NCI-H446 treated with DMSO at 0.1 percent for 48 hours (cell line): ENCODE measurements at places on chromosomes 11 and 22.
A peak's percentile ranks its signal among the peaks of the same experiment; 100 is the strongest.

DNA sequence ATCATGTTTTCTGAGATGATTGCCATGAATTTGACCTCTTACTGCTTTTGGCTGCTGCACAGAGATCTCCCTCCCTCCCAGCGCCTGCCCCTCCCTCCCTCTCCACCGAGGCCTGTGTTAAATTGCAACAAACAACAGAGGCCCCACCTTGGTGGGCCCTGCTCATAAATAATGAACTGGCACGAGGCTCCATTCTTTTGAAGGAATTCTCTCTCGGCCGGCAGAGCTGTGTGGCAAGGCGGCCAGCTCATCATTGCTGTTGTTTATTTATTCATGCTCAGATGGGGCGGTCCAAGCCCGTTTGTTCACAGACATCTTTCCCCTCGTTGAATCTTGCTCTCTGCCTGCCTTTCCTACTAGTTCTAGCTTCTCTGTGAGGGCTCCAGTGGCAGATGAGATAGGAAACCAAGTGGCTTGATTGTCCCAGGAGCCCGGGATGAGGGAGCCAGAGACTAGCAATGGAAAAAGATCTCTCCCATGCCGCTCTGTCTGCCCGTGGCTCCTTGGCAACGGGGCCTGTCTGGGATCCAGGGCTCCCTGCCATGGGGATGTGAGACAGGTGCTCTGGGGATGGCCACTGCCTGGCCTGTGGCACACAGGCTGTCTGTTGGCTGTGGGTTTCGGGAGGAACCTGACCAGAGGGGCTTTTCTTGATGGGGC is 192.6 kb downstream of the DSCAML1 start:
- DNase-seq: peak; percentile 74

DNA sequence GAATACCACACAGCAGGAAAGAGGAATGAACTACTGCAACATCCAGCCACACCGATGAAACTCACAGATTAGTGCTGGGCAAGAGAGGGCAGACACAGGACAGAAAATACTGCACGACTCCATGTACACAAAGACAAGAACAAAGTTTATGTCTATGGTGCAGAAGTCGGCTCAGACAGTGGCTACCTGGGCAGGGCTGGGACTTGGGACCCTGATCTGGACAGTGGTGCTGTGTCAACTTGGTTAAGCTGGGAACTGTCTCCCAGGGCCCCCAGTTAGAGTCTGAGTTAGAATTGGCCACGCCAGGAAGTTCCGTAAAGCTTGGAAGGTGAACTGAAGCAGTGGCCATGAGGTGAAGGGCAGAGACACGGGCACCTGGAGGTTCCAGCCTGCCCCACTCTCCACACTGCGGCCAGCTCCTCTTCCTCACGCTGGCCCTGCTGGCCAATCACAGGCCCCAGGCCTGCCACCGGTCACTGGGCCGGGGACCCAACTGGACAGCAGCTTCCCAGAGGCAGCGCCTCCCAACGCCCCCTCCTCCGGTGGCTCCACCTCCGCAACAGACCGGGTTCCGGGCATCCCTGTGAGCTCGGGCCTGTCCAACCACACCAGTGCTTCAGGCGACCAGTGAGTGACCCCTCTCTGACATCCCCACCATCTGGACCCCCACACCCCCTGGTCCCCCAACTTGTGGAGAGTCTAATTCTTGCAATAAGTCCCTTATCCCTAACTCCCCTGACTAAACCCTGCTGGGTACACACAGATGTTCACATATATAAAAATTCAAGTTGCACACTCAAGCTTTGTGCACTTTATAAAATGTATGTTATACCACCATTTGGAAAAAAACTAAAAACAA is 93.7 kb downstream of the MICAL3 start:
- no peak for DNase-seq

DNA sequence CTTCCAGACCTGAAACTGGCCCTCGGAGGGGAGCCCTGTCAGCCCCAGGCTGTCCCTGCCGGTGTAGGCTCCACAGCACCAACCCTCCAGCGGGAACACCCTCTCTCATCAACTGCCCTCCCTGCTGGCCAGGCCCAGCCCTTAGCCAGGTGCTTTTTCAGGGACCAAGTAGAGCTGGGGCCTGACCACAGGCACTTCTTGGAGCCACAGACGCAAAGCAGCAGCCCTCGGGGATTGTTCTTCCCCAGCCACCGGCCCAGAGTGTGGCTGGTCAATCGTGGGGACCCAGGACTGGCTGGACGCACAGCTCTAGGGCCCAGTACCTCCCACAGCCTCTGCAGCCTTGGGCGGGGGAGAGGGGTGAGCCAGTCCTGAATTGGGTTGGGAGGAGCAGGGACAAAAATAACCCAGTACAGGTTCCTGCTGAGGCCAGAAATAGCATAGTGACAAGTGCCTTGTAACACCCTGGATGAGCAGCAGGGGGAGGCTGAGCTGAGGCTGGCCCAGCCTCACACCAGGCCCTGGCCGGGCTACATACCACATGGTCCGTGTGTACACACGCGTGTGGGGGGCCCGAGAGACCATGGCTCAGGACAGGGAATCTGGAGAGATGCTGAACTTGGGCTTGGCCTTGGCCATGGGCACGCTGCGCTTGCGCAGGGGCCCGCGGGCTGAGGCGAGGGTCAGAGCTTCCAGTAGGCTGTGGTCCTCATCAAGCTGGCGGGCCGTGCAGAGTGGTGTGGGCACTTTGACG is 2.0 kb downstream of the KCNJ11 start:
- no peak for DNase-seq

- DNase-seq: no peak
Measured at GRCh38 chr11:118142081-118142480, 10.5 kb downstream of the SCN4B start.

- no peak for DNase-seq
Measured at GRCh38 chr11:129710423-129710822, 105.2 kb upstream of the TMEM45B start.

DNA sequence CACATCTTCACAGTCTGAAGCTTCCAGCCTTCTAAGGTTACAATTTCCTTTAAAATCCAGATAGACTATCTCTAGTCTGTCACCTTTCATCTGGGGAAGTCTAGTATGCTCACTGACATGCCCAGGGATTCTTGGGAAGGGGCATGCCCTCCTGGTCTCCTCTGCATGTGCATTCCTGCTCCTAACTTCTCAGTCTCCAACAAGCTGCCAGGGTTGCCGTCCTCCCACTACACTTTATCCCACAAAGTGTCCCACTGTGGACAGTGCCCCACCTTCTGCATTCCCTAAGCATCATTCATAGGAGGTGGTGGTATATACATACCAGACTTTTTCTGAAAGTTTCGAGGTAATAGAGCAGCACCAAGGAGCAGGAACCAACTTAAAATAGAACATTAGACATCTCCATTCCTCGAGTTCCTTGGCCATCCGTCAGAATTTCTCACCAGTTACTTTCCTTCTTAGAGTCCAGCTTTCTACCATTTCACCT is 28.7 kb downstream of the EIF3F start:
- no peak for DNase-seq

- no peak for DNase-seq
Measured at GRCh38 chr11:29518389-29519174, 498.2 kb downstream of the KCNA4 start.

DNA sequence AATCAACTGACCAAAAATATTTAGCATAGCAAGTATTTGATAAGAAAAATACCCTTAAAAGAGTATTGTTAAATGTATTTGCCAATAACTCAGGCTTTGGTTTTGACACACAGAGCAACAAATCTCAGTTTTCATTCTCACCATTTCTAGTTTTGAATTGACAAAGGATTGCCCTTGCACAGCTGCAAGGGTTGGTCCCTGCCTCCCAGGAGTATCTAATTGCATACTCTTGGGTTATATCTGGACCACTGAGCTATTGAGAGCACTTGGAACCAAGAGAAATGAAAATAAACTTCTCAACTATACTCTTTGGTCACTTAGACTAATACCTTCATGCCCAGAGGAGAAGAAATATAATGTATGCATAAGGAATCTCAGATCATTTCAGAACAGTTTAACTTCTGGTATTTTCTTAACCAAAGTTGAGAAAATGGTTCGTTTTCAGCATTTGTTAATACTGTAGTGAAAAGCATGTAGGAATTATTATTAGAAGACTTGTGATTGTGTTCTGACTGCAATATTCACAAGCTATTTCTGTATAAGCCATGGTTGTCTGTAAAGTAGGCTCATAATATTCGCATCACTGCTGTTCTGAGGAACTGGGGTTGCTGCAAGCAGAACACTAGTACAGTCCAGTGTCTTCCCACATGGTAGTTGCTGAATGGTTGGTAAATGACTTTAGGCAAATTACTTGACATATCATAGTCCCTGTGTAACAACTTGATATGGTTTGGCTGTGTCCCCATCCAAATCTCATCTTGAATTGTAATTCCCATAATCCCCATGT is 7.9 kb downstream of the C2CD3 start:
- no peak for DNase-seq

GRCh38 chr22:16917144-16918003 is 90.6 kb downstream of the GAB4 start:
- peak; percentile 45 for DNase-seq
